Endothelial cell of umbilical vein (primary cell): ENCODE measurements at places on chromosomes 3 and 15. TPM values are rescaled to one million over a fixed set of nuclear protein-coding genes. Genes with fewer than 3 reads are reported as not detected.

The GOLGA8Q gene
- total RNA-seq = 1.1 and 1.4 TPM in 2 replicates

The TIGIT gene
- not detected in 2 replicates for total RNA-seq

DNA sequence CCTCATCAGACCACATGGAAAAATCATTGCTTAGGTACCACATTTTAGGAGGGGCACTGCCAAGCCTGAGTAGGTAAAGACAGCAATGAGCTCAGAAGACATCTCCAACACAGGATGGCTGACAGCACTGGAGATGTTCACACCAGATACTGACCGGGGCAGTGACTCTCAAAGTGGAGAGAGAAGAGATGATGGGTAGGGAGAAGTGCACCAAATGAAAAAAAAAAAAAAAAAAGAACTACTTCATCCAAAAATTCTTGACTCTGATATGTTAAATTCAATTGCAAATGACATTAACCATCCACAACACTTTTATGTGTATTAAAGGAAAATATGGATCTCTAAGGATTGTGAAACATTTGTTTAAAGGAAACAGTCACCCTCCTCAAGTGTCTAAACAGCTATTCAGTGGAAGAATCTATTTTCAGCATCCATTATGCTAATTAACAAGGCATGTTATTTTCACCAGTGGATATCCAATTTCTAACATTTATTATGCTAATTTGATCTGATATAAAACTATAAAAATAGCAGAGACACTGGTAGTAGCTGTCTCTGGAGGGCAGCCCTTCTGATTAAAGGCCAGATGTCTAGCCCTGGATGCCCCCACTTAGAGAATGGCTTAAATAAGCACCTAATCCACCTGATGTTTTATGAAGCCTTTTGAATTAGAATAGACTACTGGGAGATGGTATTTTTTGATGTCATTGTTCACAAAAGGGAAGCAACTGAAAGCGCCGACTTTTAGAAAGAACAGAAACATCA lies 48.2 kb upstream of the VGLL4 start:
- H3K36me3 ChIP-seq = no peaks in the 10 kb centered on the region
- no peaks in the 10 kb centered on the region for H3K27me3 ChIP-seq
- no peak overlapping the region for H3K27ac ChIP-seq
- DNase-seq = no peak

DNA sequence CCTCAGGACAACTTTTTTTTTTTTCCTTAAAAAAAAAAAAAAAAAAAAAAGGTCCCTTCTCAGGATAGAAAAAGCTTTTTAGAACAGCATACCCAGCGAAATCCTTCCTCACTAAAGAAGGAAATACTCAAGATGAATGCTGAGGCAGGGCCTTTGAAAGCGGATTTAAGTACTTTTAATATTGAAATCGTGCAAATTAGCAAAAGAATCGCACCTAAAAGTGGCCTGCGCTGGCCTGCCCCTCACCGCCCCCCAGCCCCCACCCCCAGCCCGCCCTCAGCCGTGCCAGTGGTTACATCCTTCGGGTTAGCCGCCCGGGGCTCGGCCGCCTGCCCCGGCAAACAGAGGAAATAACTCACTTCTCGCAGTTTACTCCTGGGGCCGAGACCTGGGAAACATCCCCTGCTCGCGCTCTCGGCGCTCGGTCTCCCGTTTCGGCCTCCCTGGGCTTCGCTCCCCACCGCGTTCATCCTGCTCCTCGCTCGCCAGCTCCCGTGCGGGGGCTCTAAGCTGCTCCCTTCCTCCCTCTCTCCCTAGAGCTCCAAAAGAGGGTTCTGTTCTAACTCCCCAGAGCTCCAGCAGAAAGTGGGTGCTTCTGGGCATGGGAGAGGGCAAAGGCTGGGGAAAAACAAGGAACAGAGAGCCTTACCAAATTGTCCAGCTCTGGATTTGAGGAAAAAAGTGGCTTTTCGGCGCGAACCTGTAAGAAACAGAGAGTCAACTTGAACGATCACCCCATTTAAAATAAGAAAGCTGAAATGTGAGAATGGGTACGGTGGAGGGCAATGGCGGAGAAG lies 5.2 kb downstream of the MEIS2 start:
- no peaks in the 10 kb centered on the region for H3K27me3 ChIP-seq

DNA sequence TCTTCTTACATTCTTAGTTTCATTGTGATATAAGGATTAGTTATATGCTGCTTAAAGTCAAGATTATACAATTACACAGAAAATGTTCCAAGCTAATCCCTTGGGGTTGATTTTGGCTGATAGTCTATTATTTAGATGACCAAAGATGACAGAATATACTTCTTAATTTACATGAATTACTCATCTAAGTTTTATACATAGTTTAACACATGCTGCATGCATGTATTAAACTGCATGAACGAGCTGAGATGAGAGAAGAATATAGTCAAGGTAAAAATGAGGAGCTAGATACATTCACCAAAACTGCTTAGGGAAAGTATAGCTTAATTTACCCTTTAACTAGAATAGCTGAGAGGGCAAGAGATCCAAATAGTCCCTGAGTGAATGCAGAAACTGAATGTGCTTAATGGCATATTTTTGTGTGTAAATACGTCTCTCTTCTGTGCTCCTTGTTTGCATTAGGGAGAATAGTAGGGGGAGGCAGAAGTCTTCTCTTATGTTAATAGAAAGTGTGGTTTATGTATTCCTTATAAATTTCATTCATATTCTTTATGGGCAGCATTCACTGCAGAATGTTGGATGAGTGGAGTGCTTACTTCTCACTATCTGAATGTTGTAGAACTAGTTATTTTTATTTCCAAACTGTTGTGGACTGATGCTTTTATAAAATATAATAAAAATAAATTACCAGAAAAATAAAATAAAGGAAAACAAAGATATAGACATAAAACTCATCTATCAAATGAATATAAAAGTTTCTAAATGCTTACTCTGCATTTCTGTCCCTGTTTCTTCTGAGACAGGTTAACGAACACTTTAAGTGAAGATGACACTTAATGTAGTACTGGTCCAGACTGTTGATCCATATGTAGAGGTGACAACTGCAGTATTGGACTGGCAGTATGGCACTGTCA lies 327.8 kb downstream of the RBMS3 start:
- no peaks in the 10 kb centered on the region for H3K36me3 ChIP-seq
- H3K4me3 ChIP-seq = no peak overlapping the region
- no peaks in the 10 kb centered on the region for H3K4me1 ChIP-seq
- DNase-seq = no peak
- no peak overlapping the region for H3K27ac ChIP-seq

DNA sequence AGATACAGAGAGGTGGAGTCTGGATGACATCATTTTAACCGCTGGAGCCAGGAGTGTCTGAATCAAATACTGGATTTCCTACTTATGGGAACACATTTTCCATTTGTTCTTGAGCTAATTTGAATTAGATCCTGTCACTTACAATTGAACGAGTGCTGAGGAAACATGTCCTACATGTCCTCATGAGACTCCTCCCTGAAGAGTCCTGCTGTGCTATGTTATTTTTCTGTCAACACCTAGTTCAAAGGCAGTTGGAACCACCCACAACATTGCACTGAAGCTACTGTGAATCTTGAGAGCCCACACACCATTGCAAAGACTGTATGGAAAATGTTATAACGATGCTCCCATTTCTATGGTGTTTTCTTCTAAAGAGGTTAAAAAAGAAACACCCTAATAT lies 123.5 kb upstream of the CRBN start:
- H3K27me3 ChIP-seq = no peaks in the 10 kb centered on the region
- DNase-seq = no peak
- no peak overlapping the region for H3K4me3 ChIP-seq
- no peak overlapping the region for H3K27ac ChIP-seq
- no peaks in the 10 kb centered on the region for H3K4me1 ChIP-seq

- no peak overlapping the region for H3K4me3 ChIP-seq
- no peak for DNase-seq
- no peaks in the 10 kb centered on the region for H3K4me1 ChIP-seq
- H3K36me3 ChIP-seq = no peaks in the 10 kb centered on the region
- no peak overlapping the region for H3K27ac ChIP-seq
Observed at GRCh38 chr3:8050283-8050682, 451.3 kb upstream of the LMCD1 start.

GRCh38 chr3:153970741-153971347 lies 150.3 kb upstream of the ARHGEF26 start:
- H3K4me3 ChIP-seq = no peak overlapping the region
- no peak overlapping the region for H3K27ac ChIP-seq
- H3K4me1 ChIP-seq = no peaks in the 10 kb centered on the region
- H3K27me3 ChIP-seq = no peaks in the 10 kb centered on the region

- no peak for DNase-seq
- no peaks in the 10 kb centered on the region for H3K27me3 ChIP-seq
- H3K36me3 ChIP-seq = no peaks in the 10 kb centered on the region
- no peak overlapping the region for H3K27ac ChIP-seq
- no peaks in the 10 kb centered on the region for H3K4me1 ChIP-seq
Observed at GRCh38 chr3:105436687-105437086, 70.0 kb downstream of the ALCAM start.

GRCh38 chr3:23437484-23438145 lies 234.5 kb downstream of the UBE2E2 start:
- H3K27ac ChIP-seq = no peak overlapping the region
- no peak overlapping the region for H3K4me3 ChIP-seq

DNA sequence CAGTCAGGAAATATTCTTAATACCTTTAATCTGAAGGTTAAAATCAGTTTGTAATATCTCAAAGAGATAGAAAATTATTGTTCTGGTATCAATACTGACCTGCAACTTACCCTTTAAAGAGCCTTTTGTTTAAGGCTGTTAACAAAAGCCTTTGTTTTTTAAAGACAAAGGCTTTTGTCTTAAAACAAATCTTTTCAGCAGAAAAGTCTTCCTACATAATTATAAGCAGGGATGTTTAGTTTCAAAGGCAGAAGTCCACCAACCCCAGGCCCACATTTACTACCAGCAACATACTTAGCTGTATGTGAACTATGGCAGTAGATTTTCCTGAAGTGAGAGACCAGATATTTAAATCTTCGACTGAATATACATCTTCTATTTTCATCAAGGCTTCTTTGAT lies 36.2 kb downstream of the SLC30A4 start:
- H3K4me3 ChIP-seq = no peak overlapping the region
- H3K36me3 ChIP-seq = no peaks in the 10 kb centered on the region
